ENCODE measurements at places on chromosomes 2 and 18.

GRCh38 chr2:205338156-205338555, 344.1 kb upstream of the NRP2 start:
- no peak for DNase-seq

DNA sequence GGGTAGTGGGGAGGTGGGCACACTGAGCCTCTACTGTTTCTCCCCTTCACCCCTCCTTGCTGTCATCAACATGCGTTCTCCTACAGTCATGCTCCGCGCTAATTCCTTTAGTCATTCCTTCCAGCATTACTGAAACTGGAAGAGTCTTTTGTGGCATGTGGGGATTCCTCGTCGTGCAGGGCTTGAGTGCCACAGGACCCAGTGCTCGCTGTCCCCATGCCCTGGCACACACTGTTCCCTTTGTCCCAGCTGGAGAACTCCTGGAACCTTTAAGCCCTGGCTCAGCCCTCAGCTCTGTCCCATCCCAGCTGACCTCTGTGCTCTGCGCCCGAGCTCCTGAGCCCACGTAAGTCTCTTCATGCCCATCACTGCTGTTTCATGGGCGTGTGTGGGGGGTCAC, 42.1 kb downstream of the ODC1 start:
- no peak for DNase-seq

- no peak for DNase-seq
These were observed 138.8 kb downstream of the TWIST2 start for GRCh38 chr2:238986491-238987351.

- no peak for DNase-seq
These were observed 2.5 kb downstream of the ARHGEF4 start for GRCh38 chr2:130839011-130839780.

- no peak for DNase-seq
These were observed 289.0 kb downstream of the CAMKMT start for GRCh38 chr2:44650796-44651195.

GRCh38 chr18:14074187-14074586, 58.0 kb downstream of the ZNF519 start:
- DNase-seq, result no peak

DNA sequence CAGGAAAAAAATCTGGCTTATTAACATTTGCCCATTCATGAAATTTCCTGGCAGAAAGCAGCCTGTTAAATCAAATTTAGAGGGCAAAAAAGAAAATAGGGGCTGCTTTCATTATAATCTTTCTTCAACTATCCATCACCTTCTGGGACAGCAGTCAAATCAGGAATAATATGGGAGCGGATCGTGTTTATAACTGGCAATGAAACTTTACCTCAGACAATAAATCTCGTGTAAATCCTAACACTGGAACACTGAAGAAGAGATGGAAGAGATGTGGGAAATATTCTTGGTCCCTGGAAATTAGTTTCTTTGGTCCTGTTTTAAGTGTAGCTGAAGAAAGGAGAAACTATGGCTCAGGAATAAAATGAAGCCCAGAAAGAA, 77.5 kb upstream of the SERTAD2 start:
- no peak for DNase-seq

DNA sequence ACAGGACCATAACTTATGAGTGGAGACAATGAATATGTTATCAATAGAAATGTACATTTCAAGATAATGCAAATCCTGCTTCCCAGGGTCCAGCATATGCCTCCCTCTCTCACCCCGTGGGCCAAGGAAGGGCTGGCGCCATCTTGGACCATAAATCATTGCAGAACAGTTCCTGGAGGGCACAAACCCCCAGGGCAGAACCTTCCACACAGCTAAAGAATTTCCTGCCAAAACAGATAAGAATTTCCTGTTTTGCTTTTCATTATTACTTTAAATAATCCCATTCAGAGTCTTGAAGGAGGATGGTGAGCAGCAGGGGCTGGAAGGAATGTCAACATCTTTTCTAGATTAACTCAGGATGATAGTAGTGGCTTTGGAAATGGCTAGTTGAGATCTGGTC, 53.7 kb downstream of the EHD3 start:
- DNase-seq, result no peak

- no peak for DNase-seq
These were observed 482.6 kb downstream of the PIK3C3 start for GRCh38 chr18:42437646-42438045.

GRCh38 chr2:191565120-191565519, 112.8 kb upstream of the NABP1 start:
- DNase-seq, result no peak

Measured in GM10248 (cell line).